CD4-positive, CD25-positive, alpha-beta regulatory T cell (primary cell): ENCODE measurements at places on chromosomes 2 and 18. TPM values are rescaled to one million over a fixed set of nuclear protein-coding genes. Genes with fewer than 3 reads are reported as not detected.

FAM124B gene
- polyA plus RNA-seq: 2.7 TPM

CGREF1 gene
- polyA plus RNA-seq: 0.20 TPM

CCDC148 gene
- polyA plus RNA-seq: not detected

SETBP1 gene
- polyA plus RNA-seq: 0.32 TPM

DNA sequence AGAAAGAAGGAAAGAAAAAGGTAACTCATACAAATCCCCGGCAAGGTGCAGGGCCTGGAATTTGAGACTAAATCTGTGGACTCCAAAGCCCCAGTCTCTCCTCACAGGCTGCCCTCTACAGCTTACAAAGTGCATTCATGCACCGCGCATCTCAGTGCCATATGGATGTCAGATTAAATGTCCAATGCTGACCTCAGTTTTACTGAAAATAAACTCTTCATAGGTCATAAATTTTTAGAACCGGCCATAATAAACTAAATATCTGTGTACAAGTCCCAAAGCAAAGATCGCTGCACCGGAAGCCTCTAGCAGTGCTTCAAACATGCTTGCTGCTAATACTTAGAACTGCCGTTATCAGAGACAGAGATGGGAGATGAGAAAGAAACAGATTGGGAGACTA lies 17.7 kb downstream of the ST6GAL2 start:
- no peak for DNase-seq

- no peak for DNase-seq
Observed at GRCh38 chr2:207867056-207867455, 97.3 kb upstream of the FZD5 start.

DNA sequence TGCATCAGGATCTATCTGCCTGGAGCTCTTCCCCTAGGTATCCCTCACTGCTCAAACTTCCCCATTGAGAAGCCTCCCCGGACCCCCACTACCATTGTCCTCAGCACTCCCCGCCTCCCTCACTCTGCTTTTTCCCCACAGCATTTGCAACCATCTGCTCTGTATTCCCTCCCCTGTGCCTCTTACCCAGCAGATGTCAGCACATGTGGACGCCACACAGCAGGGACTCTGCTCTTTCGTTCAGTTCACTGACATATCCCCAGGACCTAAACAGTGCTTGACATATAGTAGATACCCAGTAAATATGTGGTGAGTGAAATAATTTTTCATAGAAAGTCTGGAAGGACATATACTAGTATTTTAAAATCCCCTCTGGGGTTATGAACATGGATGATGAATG lies 101.1 kb downstream of the TMEM247 start:
- no peak for DNase-seq

DNA sequence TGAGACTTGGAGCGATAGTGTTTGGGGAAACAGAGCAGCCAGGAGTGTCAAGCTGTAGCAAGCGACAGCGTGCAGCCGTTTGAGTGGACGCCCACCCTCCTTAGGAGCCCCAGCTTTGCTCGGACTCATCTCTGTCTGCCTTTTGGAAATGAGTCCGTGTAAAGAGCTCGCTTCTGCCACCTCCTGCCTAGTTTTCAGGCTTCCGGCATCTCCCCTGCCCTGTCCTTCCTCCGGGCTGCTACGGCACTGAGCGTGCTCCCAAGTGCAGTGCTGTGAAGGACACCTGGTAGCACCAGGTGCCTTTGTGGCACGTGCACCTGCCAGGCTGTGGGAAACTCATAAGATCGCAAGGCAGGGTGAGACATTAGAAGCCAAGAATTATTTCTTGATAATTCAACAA lies 117.1 kb downstream of the RNF144A start:
- no peak for DNase-seq

DNA sequence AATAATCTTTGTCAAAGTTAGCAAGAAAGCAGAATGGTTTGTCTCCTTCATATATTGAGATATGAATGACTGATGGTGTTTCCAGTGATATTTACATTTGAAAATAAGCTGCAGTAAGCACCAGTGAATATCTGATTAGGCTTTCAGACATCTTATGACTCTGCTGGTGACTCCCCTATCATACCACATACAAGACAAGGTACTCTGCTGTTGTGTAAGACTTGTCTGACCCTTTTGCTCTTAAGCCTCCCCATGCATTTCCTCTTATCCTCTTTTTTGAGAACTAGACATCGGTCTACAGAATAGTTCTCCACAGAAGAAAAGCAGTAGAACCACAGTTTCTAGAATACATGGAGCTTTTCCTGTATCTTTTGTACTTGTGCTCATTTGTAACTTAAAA lies 9.3 kb downstream of the POLI start:
- no peak for DNase-seq

GRCh38 chr2:105243961-105244360 lies 2.4 kb downstream of the GPR45 start:
- DNase-seq: no peak

DNA sequence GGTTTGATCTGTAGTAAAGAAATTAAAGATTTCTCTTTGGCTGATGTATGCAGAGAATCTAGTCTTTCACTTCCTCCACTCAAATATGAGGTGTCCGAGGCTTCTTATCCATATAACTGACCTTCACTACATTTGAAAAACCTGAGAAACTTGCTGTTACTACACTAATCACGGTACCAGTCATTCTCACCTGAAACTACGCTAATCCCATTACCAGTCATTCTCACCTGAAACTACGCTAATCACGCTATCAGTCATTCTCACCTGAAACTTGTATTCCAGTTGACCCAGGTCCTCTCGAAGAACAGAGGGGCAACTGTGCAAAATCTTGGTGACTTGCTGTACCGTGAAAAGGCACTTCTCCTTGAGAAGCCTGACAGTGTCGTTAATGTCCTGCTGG lies 5.1 kb downstream of the MTERF4 start:
- no peak for DNase-seq

GRCh38 chr2:205776139-205776538 lies 93.8 kb downstream of the NRP2 start:
- peak; percentile 24 for DNase-seq

DNA sequence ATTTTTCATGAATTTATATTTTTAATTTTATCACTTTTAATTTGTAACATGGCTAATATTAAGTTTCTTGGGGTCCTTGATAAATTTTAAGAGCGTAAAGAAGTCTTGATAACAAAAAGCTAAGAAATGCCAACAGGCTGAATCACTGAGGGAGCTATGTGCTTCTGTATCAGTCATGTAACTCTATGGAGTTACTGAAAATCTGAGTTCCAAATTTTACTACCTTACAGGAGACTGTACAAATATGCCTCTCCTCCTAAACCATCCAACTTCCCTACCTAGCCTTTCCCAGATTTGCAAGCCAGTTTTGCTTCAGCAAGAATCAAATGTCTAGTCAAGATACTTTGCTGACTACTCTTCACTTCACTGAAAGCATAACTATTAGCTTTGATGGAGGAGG lies 35.7 kb downstream of the FEZ2 start:
- DNase-seq: no peak

- no peak for DNase-seq
Observed at GRCh38 chr18:49886891-49887764, 73.8 kb upstream of the ACAA2 start.
